ENCODE measurements at places on chromosomes 1 and 21.
A peak's percentile ranks its signal among the peaks of the same experiment; 100 is the strongest.

DNA sequence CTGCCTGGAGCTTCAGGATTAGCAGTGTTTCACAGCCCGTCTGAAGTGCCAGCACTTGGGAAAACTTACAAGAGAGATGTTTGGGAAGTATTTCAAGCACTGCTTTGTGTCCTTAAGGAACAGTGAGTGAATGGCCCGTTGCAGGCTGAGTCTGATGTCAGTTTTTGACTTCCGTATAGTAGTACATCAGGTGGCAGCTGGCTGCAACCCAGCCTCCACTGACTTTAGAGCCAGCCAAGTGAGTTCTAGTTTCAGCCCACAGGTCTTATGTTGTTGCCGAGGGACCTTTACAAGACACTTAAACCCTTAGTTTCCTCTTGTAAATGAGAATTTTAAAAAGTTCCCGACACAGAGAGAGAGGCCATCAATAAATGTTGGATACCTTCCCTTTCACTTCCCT lies 35.0 kb downstream of the UCK2 start:
- DNase-seq: no peak

DNA sequence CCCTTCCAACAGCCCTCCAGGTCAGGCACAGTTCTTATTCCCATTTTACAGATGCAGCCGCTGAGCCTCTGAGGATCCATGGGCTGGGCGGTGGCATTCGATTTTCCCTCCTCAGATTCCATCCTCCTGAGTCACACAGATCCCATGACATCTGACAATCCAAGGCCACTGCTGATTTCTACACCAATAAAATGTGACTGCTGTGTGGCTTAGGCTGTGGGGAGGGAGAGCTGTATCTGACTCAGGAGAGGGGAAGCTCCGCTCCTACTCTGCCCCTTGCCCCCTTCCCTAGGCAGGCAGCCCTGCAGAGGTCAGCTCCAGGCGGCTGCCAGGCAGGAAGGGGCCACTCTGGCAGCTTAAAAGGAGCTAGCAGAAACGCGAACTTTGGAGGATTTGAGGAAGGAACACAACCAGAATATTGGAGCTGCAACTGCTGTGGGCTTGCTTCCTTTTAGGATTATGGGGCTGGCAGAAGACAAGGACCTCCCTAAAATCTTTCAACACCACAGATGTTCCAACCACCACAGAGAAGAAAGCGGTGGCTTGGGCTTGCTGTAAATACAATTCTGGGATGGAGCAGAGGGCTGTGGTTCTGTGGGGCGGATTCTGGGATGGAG lies 50.0 kb downstream of the MRPL37 start:
- peak; percentile 16 for DNase-seq

GRCh38 chr1:7644961-7645750 lies 125.9 kb upstream of the VAMP3 start:
- DNase-seq: no peak

GRCh38 chr1:109476825-109477224 lies 6.9 kb upstream of the ATXN7L2 start:
- DNase-seq: no peak

GRCh38 chr21:34533938-34534337 lies 21.9 kb upstream of the KCNE1 start:
- no peak for DNase-seq

DNA sequence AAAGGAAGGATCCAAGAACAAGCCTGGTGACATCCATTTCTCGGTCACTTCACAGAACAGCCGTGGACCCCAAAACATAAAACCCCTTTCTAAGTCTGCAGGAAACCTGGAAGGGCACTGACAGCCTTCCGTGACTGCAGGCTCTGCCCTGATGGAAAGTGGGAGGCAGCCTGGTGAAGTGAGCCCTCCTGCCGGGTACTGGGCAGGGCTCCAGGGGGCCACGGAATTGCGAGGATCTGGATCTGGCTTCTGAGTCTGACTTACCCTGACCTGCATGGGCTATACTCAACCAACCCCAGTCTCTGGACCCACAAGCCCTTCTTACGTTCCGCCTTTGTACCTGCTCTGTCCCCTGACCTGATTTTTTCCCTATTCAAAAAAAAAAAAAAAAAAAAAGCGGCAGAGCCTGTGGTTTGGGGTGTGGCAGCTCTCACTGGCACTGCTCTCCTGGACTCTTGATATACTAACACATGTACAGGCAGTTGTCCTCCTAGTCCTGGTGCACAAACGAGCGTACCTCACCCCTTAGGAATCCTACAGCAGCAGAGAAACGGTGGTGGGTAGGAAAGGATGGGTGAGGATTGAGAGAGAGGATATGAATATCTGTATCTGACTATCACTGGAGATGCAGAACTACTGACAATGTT lies 82.9 kb downstream of the BEND5 start:
- no peak for DNase-seq

DNA sequence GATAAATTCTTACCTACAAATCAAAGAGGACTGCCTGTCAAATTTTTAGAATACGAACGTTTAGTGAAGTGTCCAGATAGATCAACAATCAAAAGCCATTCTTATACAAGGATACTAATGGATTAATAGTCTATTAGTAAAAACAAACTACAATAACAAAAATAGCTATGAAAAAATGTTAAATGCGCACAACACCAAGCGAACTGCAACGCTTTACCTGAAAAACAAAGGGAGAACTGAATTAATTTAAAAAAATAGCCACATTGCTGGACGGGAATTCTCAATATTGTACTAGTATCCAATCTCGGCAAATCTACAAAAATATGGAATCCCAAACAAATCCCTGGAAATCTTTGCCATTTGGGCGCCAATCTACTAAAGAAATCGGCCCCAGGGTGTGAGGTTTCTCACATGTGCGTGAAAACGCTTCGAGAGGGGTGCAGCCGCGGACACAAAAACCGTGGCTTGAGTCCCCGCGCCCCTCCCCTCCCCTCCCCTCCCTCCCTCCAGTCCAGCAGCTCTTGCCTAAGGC lies 55.6 kb downstream of the TRAF5 start:
- no peak for DNase-seq

- DNase-seq: no peak
Observed at GRCh38 chr1:113401067-113401466, 10.8 kb downstream of the MAGI3 start.

- no peak for DNase-seq
Observed at GRCh38 chr1:38102636-38103035, 56.0 kb upstream of the POU3F1 start.
